ENCODE measurements at places on chromosomes 4 and X.

DNA sequence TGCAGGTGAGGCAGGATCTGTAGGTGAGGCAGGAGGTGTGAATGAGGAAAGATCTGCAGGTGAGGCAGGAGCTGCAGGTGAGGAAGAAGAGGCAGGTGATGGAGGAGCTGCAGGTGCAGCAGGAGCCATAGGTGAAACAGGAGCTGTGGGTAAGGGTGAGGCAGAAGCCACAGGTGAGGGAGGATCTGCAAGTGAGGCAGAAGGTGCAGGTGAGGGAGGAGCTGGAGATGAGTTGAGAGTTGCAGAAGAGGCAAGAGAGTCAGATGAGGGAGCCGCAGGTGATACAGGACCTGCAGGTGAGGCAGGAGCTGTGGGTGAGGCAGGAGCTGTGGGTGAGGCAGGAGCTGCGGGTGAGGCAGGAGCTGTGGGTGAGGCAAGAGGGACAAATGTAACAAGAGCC lies 27.1 kb upstream of the PNMA3 start:
- no peak for DNase-seq

GRCh38 chrX:127552571-127552970 lies 499.6 kb downstream of the ACTRT1 start:
- no peak for DNase-seq

GRCh38 chr4:39341075-39341725 lies 25.0 kb downstream of the RFC1 start:
- DNase-seq, result no peak

DNA sequence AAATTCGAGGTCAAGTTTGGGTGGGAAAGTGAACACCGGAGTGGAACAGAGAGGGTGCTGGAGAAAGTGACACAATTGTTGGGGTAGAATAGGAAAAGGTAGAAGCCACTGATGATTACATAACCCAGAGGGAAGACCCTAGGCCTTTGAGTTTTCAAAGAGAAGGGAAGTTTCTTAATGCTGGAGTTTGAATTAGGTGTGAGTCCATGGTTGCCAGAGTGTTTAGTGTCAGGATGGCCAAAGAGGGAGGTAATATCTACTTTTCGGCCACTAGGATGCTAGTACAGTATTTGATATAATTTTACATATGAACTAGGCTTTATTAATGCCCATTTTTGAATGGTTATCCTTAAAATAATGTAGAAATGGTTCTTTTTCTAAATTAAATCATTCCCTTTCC lies 5.4 kb downstream of the BCORL1 start:
- no peak for DNase-seq

GRCh38 chr4:187046471-187046870 lies 322.8 kb upstream of the FAT1 start:
- no peak for DNase-seq

All from AG09309 (cell line).